ENCODE measurements at places on chromosomes 12 and 14.

GRCh38 chr12:60034147-60034546, 438.3 kb downstream of the SLC16A7 start:
- DNase-seq, result no peak

- DNase-seq, result no peak
Measured at GRCh38 chr12:113469224-113469948, 2.3 kb downstream of the LHX5 start.

- no peak for DNase-seq
Measured at GRCh38 chr12:31017535-31017934, 56.1 kb upstream of the DDX11 start.

GRCh38 chr14:69137843-69138535, 14.9 kb downstream of the DCAF5 start:
- DNase-seq, result no peak

DNA sequence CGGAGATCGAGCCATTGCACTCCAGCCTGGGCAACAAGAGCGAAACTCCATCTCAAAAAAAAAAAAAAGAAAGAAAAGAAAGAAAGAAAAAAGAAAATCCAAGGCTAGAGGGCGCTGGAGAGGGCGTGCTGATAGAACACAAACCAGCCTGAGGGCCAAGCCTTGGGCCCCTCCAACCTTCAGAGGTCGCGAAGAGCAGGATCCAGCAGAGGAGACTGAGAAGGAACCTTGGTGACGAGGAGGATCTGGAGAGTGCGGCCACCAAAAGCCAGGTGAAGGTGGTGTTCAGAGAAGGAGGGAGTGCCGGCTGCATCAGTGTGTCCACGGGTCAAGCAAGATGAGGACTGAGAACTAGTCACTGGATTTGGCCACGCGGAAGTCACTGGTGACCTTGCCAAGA, 4.1 kb upstream of the DYNC1H1 start:
- DNase-seq, result no peak

- no peak for DNase-seq
Measured at GRCh38 chr12:120725151-120725658, 421 bp upstream of the ACADS start.

- no peak for DNase-seq
Measured at GRCh38 chr12:116717466-116718437, 20.1 kb downstream of the SPRING1 start.

- DNase-seq, result no peak
Measured at GRCh38 chr12:40738856-40739255, 46.6 kb downstream of the CNTN1 start.

- no peak for DNase-seq
Measured at GRCh38 chr12:57604992-57605810, 577 bp downstream of the DTX3 start.

- DNase-seq, result peak; percentile 12
Measured at GRCh38 chr12:15856097-15856982, 25.8 kb upstream of the STRAP start.

GRCh38 chr14:99706107-99706900, 22.2 kb downstream of the CYP46A1 start:
- no peak for DNase-seq

GRCh38 chr12:16435875-16436554, 88.6 kb downstream of the MGST1 start:
- DNase-seq, result no peak

DNA sequence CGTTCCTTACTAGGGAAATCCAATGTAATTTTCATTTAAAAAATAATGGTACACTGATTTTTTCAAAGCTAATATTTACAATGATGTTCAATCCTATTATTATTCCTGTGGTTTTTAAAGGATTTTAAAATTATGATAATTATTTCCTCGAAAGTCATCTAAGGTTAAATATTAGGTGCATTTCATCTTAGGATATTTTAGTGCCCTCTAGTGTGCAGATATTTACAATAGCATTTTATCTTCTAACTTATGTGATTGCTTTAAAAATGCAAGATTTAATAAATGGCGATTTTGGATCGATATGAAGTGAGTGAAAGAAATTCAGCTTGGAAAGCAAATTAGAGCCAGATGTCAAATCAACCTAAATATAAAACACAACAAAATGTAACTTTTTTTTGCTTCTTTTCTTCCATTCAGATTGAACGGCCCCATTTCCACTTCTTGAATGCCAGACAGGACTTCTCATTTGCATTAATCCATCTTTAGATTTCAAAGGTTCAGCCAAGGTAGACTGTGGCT, 293.5 kb downstream of the SLC6A15 start:
- DNase-seq, result no peak

- DNase-seq, result no peak
Measured at GRCh38 chr12:22276867-22277266, 57.6 kb downstream of the ST8SIA1 start.

GRCh38 chr12:82688035-82688501, 1.4 kb downstream of the TMTC2 start:
- no peak for DNase-seq

DNA sequence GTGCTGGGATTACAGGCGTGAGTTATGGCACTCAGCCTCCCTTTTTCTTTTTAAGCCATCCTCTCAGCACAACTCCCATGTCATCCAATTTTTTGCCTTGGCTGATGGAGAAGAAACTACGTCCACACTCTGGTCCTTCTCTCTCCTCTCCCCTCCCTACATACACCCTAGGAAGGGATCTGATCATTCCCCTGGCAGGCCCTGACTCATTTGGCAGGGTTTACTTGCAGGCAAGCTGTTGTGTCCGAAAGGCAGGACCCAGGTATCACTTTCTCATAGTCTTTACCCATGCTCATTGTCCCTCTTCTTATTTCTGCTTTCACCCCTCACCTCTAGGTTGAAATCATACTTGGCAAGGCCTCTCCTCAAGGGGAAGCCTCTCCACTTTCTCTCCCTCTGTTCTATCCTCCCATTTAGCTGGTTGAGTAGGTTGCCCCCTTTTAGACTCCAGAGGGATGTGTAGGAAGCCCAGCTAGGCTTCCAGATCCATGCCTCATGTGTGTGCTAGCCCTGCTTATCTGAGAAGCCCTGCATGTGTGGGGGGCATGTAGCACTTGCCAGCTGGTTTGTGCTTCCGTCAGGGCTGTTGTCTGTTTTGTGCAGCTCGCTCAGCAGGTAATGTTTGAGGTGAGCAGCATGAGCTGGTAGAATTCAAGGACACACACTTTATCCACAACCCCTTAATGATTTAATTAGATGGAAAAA, 14.8 kb downstream of the GPR19 start:
- no peak for DNase-seq

DNA sequence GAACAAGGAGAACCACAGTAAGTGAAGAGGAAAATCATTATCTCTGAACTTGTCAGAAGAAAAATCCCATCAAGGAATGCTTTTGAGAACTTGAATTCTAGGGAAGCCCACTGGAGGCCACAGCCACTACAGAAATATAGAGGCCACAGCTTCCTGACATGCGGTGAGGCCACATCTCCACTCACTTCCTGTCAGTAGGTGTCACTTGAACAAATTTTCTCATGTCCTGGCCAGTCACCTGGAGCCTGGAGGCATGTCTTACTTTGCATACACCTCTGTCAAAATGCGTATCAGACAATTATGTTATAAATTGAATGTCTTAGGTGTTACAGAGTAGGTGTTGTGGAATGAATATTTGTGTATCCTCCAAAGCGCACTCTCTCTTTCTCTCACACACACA, 370.3 kb downstream of the DAD1 start:
- DNase-seq, result no peak

- no peak for DNase-seq
Measured at GRCh38 chr14:56124327-56124726, 6.1 kb downstream of the PELI2 start.

DNA sequence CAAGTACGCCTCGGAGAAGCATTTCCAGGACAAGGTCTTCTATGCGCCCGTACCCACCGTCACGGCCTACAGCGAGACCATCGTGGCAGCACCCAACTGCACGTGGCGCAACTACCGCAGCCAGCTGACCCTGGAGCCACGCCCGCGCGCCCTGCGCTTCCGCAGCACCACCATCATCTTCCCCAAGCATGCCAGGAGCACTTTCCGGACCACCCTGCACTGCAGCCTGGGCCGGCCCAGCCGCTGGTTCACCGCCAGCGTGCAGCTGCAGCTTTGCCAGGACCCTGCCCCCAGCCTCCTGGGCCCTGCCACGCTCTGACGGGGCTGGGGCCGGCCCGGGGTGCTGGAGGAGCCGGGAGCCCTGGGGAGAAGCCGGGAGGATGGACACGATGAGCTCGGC, 19.3 kb downstream of the RFLNA start:
- DNase-seq, result no peak

DNA sequence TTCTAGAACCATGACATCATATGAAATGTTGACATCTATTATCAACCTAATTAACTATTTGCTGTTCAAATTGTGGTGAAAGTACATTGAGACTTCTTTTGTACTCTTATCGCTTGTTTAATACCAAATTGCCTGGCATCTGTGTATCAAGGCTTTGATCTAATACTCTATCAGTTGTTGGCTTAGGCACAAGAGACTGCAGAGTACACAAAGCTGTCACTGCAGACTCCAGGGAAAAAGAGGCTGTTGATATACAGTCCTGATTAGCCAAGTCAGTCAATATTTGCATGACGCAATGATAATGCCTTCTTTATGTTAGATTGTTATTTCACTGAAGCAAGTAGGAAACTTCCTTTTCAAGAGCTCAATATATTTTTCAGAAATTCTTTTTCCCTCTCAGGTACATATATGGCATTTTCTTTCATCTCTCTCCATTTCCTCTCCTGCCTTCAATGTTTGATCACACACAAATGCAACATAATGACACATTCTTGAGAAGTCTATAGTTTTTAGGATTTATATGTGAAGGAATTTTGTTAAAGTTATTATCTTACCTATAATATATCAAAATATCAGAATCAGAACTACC, 32.3 kb upstream of the PTCSC3 start:
- no peak for DNase-seq

DNA sequence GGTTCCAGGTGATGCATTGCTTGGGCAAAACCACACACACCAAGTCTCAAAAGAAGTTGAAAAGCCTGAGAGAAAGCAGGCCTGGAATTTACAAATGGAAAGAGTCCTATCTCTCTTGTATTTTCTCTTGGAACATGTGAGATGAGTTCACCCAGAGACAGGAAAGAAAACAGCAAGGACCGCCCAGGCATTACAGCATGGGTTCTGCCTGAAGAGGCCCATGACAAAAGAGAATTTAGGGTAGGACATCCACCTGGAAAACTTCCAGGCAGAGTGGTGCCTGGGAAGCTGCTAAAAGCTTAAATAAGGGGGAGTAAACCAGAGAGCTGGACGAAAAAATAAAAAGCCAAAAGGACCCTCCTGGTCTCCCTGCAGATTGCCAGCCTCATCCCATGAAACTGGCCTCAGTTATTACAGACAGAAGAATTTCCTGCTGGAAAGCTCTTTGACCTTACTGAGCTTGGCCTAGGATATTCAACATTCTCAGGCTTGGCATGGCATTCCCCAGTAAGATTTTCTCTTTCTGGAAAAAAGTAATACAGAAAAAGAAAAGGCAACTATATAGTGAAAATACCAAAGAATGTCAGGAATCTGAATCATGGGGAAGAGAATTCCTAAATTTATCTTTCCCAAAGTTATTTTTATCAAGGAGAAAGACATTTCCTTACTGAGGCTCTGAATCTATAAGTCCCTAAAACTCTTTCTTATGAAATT, 121.3 kb upstream of the NUDT4 start:
- no peak for DNase-seq

DNA sequence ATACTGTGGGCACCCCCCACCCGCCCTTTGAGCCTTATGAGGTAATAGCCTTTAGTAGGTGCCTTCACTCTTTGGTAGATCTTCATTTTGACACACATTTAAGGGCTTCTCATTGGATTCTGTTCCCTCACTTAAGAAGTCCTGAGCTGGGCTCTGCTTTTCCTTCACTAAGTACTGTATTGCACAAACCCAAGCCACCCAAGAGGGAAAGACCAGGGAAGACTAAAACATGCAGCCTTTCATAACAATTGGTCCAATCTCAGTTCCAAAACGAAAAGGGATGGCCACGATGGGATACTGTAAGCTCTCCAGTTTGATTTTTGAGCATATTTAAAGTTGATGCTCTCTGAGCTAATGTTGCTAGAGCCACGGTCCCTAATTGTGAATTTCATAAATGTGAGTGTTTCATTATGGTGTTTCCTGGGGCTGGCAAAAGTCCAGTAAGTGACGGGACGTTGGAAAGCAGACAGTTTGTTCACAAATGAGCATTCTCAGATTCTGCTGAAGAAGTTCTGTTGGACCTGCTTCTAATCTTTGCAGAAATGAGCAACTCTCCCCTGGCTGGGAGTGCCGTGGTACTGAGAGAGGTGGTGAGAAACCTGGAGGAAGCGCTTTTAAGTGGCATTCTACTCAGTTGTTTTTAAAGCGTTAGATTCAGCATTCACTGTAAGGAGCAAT, 9.4 kb downstream of the SSPN start:
- no peak for DNase-seq

- DNase-seq, result no peak
Measured at GRCh38 chr14:22052795-22053194, 379.2 kb upstream of the OR4E1 start.

DNA sequence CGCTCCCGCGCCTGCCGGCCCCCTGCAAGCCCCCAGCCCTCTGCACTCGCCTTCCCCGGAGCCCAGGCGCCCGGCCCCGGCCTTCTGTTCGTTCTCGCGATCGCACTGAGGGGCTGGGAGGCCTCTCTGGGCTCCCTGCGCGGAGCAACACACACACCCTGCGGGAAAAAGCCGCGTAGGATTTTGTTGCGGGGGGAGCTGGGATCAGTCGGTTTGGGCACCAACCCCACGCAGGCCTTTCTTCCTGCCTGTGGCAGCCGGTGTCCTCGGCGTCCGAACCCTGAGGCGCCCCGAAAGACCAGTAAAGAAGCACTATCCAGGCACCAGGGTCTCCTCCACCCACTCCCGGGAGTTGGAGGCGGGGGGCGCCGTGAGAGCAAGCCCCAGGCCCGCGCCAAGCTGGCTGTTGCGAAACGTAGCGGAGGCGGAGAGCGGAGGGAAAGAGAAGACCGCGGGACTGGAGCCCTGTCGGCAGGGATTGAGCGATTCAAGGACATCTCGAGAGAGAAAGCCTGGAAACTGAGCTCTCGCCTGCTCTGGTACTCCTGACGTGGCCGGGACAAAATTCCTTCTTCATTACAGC, 1.9 kb upstream of the HOXC5 start:
- no peak for DNase-seq

DNA sequence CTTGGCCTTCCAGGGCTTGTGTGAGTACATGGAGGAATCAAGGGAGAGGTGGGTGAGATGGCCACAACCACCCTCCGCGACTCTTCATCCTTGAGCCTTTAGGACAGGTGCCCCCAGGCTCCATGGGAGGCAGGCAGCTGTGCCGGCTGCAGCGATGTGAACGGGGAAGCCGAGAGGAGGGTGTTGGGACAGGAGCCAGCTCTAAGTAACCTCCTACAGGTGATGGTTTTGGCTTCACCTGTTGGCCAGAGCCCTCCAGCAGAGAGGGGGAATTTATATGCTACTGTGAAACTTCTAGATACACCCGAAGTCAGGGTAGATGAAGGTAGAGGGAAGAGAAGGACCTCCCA, 132.2 kb upstream of the HIF1A start:
- DNase-seq, result no peak

Measured in iPS DF 19.7 (cell line).